ENCODE measurements at places on chromosomes 12 and 14.

- DNase-seq, result peak; percentile 87
These were observed at the start of gene EML1 for GRCh38 chr14:99793213-99794150. TSS of gene EML1 (plus strand) at chr14:99793413. CDS start at chr14:99793477, 64 bp downstream.

DNA sequence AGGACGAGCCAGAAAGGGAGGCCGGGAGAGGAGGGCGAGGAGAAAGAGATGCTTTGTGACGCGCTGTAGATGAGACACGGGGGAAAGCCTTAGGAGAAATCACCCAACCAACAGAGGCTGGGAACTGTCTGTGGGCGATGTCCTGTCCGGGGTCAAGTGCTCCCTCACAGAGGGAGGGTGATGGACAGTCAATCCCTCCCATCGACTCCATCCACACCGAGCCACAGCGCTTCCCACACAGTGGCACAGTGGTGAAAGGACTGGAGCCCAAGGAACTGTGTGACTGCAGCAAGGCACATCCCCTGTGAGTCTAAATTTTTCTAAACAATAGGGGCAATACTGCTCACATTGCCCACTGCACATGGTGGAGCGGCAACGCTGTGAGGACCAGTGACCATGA, 89.1 kb downstream of the TTC7B start:
- no peak for DNase-seq

DNA sequence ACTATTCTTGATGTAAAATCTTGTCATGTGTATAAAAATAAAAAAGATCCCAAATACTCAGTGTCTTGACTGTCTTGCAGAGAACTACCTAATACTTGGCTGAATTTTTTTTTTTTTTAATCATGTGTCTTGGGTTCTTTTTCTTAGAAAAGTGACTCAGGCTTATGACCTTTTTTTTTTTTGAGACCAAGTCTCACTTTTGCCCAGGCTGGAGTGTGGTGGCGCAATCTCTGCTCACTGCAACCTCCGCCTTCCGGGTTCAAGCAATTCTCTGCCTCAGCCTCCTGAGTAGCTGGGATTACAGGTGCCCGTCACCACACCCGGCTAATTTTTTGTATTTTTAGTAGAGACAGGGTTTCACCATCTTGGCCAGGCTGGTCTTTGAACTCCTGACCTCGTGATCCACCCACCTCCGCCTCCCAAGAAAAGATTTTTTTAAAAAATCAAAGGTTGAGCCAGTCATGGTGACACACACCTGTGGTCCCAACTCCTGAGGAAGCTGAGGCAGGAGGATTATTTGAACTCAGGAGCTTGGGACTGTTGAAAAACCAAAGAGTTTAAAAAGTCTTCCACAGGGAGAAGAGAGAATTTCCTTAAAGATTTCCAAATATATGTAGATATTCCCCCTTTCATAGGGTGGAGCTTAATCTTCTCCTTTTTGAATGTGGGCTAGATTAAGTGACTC, 17.7 kb upstream of the TDG start:
- DNase-seq, result no peak

- no peak for DNase-seq
These were observed 131.6 kb downstream of the KSR2 start for GRCh38 chr12:117836999-117837736.

DNA sequence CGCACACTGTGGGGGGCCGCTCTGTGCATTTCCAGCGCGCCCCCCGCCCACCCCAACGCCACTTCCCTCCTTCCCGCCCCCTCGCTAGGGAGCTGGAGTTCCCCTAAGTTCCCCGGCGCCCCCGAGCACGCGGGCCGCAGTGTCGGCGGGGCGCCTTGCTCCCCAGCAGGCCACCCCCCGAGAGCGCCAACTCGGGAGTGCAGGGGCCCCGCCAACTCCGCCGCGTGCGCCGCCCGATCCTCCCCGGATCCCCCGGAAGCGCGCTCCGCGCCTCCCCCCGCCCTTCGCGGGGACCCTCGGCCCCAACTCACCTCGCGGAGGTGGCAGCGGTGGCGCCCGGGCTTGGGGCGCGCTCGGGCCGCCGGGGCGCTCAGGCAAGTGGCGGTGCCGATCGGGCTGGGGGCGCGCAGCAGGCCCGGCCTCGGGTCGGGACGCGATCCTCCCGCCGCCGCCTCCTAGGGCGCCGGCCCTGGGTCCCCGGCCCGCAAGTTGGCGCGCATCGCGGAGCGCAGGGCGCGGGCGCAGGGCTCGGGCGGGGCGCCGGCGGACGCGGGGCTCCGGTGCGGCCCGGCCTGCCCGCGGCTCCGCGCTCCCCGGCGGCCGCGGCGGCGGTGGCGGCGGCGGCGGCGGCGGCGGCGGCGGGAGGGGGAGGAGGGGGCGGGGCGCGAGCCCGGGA, at the start of gene NCOR2:
TSS of gene NCOR2 (minus strand) at position 616 of the 676 bp plus-strand sequence. CDS start 72,361 bp downstream, outside the sequence.
- no peak for DNase-seq

GRCh38 chr14:91303091-91303923, 58.8 kb upstream of the GPR68 start:
- DNase-seq, result peak; percentile 71

DNA sequence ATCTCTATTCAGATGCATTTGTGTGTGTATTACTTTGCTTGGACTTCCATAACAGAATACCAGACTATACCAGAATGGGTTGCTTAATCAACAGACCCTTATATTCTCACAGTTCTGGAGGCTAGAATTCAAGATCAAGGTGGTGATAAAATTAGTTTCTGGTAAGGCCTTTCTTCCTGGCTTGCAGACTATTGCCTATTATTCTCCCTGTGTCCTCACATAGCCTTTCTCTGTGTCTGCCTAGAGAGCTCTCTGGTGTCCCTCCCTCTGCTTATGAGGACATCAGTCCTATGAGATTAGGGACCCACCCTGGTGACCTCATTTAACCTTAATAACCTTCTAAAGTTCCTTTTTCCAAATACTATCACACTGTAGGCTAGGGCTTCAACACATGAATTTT, 106.0 kb downstream of the FAR2 start:
- no peak for DNase-seq

GRCh38 chr12:89882050-89882449, 173.4 kb upstream of the ATP2B1 start:
- no peak for DNase-seq

- no peak for DNase-seq
These were observed 417.3 kb downstream of the SNAPC1 start for GRCh38 chr14:62179367-62180018.

GRCh38 chr14:36105401-36105800, 71.1 kb downstream of the PTCSC3 start:
- no peak for DNase-seq

GRCh38 chr12:51415931-51416330, 8.7 kb upstream of the SLC4A8 start:
- no peak for DNase-seq

DNA sequence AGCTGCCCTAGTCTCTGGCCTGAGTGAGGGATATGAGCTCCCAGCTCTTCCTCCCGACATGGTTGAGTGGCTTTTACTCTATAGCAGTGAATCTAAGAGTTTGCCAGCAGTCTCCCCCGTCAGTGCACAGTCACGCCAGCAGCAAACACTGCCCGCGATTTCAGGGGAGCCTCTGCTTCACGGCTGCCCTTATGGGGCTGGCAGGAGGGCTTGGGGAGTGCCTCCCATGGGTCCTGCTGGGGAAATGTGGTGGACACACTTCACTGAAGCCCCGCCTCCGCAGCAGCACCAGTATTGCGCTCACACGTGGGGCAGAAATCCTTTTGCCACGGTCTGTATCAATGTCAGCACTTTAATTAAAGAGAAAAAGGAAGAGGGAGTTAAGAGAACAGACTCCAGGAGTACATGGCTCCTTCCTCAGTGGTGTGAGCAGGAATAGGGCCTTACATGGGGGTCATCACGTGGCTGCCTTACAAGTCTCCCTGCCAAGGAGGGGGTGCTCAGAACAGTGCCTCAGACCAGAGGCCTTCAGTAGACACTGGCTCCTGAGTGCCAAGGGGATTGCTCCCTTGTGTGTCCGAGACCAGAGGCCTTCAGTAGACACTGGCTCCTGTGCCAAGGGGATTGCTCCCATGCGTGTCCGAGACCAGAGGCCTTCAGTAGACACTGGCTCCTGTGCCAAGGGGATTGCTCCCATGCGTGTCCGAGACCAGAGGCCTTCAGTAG, 55.7 kb downstream of the SFSWAP start:
- DNase-seq, result no peak

DNA sequence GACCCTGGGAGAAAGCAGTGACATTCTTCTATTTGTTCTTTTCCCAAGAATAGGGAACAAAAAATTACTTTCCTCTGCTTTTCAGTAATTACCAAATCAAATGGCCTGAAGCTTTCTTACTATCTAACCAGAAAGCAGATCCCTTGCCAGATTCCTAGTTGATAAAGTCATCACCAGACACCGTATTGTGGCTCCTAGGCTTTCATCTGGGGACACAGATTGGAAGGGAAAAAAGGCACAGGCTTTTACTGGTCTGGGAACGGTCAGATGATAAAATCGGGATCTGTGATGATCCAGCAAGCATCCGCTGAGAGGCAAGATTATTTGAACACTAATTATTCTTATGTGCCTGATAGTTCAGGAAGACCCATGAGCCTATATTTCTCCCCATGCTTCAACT, 79.1 kb upstream of the BCL2L14 start:
- no peak for DNase-seq

DNA sequence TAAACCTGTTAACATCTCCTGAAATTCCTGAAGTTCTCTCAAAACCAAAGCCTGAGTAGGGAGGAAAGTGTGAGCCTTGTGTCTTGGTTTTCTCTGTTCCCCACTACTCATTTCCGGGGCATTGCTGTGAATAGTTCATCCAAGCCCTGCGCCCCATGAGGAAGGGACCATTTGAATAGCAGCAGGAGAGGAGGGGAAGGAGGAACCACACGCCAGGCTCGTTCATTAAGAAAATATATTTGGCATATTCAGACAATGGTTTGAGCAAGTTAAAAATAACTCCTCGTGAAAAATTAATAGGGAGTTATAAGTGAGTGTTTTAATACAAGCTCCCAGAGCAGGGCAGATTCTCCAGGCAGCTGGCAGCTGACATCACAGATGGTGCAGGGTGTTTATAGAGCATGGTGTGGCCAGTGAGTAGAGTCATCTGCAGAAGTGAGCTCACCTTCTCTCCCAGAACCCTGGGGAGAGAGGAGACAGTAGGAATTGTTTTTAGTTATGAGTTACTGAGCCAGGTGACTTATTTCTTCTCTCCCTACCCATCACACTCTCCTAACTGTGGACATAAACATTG, 29.5 kb upstream of the CISTR start:
- no peak for DNase-seq

- DNase-seq, result no peak
These were observed 9.3 kb upstream of the NFYB start for GRCh38 chr12:104147346-104147745.

DNA sequence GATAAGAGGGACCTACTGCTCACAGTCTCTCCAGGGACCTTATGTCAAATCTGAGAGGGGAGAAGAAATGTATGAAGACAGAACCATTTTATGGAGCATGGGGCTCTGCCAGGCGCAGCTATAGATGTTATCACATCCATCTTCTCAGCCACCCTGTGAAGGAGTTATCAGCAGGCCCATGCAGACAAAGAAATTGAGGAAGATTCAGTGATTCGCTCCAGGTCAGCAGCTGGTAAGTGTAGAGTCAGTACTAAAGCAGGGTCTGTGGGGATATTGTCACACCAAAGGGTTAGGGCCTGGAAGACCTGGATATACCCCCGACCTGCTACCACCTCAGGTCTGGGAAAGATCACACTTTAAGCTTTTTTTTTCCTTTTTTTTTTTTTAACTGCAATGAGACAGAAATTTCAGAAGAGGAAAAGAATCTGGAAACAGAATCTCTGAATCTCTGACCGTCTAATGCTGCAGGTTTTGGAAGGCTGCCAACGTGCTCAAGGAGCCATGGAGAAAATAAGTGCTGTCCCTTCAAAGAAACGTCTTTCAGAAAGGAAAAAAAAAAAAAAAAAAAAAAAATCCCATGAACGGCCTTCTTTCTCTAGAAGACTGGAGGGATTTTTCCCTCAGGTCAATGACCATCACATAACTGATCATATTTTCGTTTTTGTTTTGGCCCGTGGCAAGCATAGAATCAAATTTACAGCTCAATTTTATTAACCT, 73.3 kb upstream of the PLEKHG7 start:
- no peak for DNase-seq

GRCh38 chr12:105992849-105993740, 145.7 kb downstream of the NUAK1 start:
- DNase-seq, result no peak

- no peak for DNase-seq
These were observed 57.1 kb downstream of the ERC1 start for GRCh38 chr12:1047898-1048660.

- DNase-seq, result no peak
These were observed 209.2 kb downstream of the ALX1 start for GRCh38 chr12:85489194-85489593.

Measured in GM18507 (cell line).